HFFc6 (cell line): ENCODE measurements at places on chromosomes 7 and 10. TPM values are rescaled to one million over a fixed set of nuclear protein-coding genes. Genes with fewer than 3 reads are reported as not detected.

DNA sequence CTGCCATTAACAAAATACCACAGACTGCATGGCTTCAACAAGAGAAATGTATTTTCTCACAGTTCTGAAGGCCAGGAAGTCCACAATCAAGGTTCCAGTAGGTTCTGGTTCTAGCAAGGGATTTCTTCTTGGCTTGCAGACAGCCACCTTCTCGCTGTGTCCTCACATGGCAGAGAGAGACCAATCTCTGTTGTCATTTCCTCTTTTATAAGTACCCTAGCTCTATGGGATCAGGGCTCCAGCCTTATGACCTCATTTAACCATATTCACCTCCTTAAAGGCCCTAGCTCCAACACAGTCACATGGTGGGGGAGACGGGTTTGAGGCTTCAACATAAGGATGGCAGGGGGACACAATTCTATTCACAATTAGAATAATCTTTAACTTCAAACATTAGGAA is 23.6 kb downstream of the ABI1 start:
- peaks cover 46% of the 10 kb centered on the region for H3K4me1 ChIP-seq
- peaks cover 15% of the 10 kb centered on the region for H3K36me3 ChIP-seq
- no peak for DNase-seq
- H3K4me3 ChIP-seq: no peak overlapping the region
- H3K27ac ChIP-seq: no peak overlapping the region

The GRID2IP gene
- not detected in 3 replicates for total RNA-seq

DNA sequence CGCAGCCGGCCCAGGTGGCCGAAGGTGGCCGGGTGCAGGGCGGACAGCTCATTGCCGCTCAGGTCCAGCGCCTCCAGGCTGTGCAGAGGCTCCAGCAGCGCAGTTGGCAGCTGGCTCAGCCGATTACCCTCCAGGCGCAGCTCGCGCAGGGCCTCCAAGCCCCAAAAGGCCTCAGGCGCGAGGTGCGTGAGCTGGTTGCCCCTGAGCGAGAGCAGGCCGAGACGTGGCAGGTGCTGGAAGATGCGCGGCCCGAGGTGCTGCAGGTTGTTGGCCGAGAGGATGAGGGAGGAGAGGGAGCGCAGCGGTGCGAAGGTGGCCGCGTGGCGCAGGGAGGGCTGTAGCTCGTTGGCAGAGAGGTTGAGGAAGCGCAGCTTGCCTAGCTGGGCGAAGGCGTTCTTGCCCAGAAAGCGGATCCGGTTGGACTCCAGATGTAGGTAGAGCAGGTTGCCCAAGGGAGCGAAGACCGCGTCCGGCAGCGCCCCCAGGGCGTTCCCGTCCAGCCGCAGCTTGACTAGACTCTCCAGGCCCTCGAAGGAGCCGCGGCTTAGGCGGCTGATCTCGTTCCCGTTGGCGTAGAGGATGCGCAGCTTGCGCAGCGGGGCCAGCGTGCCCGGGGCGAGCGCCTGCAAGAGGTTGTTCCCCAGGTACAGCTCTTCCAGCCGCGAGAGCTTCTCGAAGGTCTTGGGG is 923 bp downstream of the TRIL start:
- H3K27ac ChIP-seq: no peak overlapping the region
- H3K4me1 ChIP-seq: no peaks in the 10 kb centered on the region
- H3K27me3 ChIP-seq: peaks cover 38% of the 10 kb centered on the region
- no peaks in the 10 kb centered on the region; the same call in 1 of the 2 replicates for H3K36me3 ChIP-seq
- DNase-seq: no peak

GRCh38 chr10:83153714-83154113 is 985.6 kb upstream of the GHITM start:
- no peaks in the 10 kb centered on the region; the same call in 1 of the 2 replicates for H3K27me3 ChIP-seq
- H3K27ac ChIP-seq: no peak overlapping the region
- no peaks in the 10 kb centered on the region; the same call in 1 of the 2 replicates for H3K36me3 ChIP-seq
- no peaks in the 10 kb centered on the region for H3K4me1 ChIP-seq
- DNase-seq: no peak
